Umbilical cord (tissue), 2 donors: ENCODE measurements at places on chromosomes 3 and 15. TPM values are rescaled to one million over a fixed set of nuclear protein-coding genes. Genes with fewer than 3 reads are reported as not detected.

DNA sequence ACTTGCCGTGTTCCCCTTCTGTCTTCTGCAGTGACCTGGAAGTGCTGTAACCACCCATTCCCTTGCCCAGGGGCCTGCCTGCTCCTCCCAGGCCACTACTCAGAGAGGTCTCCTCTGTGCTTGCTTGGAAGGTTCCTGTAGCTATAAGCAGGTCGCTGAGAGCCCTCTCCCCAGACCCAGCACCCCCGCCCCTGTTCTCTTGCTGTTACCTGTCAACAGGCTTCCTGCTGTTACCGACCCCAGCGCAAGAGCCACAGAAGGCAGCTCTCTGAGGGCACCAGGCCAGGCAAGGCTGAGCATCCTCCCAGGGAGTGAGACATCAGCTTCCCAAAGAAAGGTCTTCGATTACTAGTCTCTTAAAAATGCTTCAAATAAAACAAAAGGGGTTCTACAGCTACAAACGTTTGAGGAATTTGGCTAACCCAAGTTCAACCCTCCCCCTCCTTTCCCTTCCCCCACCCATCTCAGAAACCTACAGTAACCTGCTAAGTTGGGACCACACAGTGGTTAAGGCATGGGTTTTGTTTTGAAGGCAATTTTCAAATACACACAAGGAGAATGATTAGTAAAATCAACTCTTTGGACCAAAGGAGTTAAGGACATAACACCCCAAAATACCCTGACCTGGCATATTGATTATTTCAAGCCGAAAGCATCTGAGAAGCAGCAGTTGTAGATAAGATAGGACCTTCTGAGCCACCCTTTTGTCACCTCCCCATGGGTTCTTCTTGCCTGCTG lies 74.9 kb upstream of the MFGE8 start:
- no peak for DNase-seq

DNA sequence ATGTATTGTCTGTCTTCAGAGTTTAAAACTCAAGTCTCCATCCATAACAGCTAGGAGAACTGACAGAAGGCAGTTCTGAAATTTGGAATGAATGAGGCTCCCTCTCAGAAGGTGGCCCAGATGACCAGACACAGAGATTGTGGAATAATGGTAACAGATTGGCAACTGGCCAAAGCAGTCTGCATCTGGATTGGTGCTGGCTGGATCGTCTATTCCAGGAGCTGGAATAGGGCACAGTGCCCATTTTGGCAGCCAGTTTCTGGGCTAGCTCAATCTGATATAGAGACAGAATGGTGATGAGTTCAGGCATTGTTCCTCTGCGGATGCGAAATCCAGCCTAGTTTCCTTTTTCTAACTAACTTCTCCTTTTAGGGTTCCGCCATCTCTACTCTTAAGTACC lies 851.7 kb downstream of the PDCD6IP start:
- DNase-seq, result no peak

DNA sequence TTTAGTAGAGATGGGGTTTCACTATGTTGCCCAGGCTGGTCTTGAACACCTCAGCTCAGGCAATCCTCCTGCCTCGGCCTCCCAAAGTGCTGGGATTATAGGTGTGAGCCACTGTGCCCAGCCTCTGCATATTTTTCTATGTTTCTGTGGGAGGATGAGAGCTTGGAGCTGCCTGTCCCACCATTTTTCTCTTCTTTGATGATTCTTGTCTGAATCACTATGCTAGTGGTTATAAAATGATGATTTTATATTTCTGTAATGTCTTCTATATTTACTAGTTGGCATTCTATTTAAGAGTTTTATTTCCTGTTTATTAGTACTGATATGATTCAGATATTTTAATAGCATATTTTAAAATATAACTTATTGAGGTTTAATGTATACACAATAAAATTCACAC lies 69.7 kb downstream of the CHCHD6 start:
- DNase-seq, result no peak

DNA sequence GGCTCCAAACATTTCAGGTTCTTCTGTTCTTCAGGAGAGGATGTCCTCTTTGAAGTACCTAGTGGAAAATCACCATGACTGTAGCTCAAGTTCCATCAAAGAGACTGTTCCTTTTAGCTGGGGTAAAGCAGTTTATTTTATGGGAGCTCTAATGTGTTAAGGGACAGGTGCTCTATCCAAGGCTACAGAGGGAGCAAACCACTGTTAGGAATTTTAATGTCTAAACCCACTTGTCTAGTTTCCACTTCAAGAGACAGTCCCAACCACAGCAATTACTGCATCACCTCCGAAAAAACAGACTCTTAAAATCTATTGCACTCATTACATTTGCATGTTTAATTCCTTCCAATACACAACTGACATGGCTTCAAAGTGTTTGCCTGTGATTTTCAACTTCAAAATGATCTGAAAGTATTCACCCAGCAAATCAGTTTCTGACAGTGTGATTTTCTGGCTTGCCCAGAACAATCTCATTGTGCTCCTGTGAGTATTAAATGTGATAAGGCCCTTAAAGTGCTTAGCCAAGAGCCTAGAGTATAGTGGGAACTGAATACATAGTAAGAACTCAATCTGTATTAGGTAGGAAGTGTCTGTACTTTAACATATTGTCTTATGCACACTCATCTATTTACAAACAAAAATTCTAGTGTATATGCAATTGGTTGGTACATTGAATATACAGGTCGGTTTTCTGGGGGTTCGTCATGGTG lies 266.5 kb upstream of the CCDC54 start:
- DNase-seq, result peak; percentile 5

- peak; percentile 78 for DNase-seq
Observed at GRCh38 chr3:184748219-184749135, 36.6 kb upstream of the MAGEF1 start.

GRCh38 chr15:91290553-91290952 lies 190.5 kb downstream of the SV2B start:
- no peak for DNase-seq

DNA sequence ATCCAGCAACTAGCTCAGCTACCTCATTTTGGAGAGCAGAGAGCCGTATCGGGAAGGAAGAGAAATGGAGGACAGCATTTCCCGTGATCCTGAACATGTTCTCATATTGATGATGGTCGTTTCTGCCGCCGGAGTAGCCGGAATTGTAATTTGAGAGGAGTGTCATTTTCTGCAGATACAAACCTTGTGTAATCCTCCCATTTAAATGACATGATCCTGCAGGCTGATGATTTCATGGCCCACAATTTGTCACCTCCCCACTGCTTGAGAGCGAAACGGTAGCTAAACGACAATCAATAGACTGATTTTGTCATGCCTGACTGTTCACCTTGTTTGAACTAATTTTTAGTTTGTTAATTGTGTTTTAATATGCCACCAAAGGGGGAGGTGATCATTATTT lies 126.5 kb upstream of the CNTN6 start:
- DNase-seq, result no peak

DNA sequence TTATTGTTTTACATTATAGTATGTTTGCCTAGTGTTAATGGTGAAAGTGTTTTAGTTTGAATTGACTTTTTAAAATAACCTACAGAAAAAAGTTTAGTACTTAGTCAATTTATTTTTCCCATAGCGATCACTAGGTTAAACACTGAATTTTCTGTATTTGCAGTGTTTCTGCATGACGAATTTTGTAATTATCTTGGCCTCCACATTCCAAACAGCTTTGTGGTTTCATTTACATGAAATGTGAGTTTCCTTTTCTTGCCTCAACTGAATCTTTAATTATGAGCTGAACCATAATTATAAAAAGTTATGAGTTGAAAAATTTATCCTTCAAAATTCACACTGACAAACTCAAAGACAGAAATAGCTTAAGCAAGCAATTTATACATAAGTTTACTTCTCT lies 235.5 kb downstream of the CTNNB1 start:
- DNase-seq, result no peak

DNA sequence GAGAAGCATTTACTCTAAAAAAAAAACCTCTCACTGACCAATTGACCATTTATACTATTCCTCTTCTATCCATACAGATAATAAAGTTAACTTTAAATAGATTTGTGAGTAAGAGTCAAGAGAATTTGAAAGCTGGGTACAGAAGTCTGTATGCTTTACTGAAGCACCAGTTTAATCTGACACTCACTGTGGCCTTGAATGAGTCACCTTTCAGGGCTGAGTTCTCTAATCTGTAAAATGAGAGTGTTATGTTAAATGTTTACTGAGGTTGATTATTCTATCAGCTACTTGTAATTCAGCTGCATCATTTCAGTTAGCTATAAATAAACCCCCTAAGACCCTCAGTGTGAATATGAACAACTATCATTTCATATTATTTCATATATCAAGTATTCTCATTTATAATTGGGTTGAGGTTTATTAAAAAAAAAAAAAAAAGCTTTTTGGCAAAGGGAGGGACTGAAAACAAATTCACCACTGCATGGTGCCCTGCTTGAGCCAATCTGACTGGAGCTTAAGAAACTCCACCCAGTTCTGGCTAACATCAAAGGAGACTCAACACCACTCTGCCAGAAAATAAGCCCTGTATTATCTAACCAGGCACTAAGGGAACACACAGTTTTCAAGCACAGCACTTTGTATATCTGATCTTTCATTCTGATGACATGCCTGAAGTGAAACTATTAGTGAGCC lies 2.8 kb downstream of the MAP4 start:
- peak; percentile 90 for DNase-seq

DNA sequence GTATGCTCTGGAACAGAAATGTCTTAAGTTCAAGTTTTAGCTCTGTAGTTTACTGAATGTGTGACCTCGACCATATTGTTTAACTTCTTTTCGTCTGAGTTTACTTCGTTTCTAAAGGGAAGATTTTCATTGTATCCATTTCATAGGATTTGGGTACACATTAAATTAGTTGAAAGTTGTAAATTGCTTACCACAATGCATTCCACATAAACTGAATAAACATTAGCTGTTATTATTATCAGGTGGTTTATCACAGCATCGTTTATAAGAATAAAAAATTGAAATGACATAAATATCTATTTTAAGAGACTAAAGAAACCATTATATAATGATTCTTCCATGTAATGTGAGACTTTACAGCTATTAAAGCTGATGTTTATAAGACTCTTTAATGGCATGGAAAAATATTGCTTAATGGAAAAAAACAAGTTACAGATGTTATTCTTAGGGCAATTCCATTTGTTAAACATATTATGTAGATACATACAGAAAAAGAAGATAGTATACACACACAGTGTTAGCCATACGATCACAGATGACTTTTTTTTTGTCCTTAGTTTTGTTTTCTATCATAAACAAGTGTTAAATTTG lies 342.3 kb upstream of the SGO1 start:
- DNase-seq, result no peak

DNA sequence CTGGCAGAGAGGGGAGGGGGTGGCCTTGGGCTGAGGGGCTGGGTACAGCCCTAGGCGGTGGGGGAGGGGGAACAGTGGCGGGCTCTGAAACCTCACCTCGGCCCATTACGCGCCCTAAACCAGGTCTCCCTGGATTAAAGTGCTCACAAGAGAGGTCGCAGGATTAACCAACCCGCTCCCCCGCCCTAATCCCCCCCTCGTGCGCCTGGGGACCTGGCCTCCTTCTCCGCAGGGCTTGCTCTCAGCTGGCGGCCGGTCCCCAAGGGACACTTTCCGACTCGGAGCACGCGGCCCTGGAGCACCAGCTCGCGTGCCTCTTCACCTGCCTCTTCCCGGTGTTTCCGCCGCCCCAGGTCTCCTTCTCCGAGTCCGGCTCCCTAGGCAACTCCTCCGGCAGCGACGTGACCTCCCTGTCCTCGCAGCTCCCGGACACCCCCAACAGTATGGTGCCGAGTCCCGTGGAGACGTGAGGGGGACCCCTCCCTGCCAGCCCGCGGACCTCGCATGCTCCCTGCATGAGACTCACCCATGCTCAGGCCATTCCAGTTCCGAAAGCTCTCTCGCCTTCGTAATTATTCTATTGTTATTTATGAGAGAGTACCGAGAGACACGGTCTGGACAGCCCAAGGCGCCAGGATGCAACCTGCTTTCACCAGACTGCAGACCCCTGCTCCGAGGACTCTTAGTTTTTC lies 4.9 kb downstream of the ISL2 start:
- no peak for DNase-seq

DNA sequence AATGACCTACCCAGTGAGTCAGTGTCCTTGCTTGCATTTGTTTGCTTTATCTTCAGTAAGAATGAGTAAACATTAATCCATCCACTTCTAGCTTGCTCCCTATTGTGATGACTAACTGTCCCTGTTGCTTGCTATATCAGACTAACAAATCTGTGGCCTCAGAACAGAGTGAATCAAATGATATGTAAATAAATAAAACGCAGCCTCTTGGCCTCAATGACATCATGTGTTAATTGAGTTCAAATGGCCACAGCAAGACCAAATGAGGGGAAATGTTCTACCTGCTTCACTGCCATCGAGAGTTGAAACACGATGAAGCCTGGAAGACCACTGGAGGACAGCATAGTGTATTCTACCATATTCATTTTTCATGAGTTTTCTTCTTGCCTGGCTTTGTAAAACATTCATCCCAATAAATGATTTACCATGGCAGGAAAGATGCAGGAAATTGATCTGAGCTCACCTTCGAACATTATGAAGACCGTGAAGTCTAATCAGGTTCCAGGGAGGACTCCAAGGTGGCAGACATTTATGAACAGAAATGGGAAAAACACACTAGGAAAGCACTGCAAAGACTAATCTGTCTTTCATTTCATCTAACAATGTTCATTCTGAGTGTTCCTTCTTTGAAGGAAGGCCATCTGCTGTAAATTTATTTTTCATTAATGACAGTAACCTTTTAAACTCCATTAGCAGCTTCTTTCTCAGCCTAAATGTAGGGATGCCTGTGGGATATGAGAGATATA lies 1144.5 kb downstream of the TUSC7 start:
- no peak for DNase-seq

DNA sequence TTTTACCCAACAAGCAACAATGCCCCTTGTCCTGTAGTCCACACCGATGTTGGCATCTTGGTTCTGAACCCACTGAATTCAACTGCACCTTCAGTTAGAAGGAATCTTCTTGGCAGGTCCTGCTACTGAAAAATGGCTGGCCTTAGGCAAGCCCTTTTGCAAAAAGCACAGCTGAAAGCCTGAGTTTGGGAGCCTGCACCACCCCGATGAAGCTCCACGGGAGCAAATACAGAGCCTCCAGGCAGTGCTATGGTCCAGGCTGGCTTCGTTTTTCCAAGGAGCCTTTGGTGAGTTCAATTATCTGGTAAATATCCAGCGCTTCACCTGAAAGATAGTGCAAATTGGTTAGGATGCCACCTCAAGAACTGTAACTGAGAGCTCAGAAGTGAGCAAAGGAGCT lies 18.1 kb downstream of the POLG start:
- no peak for DNase-seq

DNA sequence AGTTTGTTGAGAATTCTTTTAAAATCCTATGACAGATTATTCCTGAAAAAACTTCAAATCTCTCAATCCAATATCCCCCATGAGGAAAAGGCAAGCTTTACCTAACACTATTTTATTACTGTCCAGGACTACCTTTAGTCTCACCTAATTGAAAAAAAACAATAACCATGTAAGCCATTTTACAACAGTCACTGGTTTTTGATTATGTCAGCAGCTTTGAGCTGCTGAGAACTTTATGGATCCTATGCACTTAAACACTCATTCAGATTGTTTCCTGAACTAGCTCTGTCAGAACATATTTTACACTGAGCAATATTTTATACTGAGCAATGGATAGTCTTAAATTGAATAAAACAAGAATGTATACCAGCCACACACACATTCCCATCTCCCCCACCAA lies 79.9 kb downstream of the ZBBX start:
- no peak for DNase-seq

VGLL3 gene
- total RNA-seq, result 116 TPM

HYAL1 gene
- total RNA-seq, result 2.9 TPM

SRPRB gene
- total RNA-seq, result 57.5 TPM

GOLGA6D gene
- total RNA-seq, result 1.9 TPM

BNIP2 gene
- 152 TPM for total RNA-seq

UTS2B gene
- 4.8 TPM for total RNA-seq

MUC4 gene
- total RNA-seq, result 1.7 TPM

CCR8 gene
- total RNA-seq, result 18.3 TPM

NR1I2 gene
- total RNA-seq, result 0.96 TPM
